Activated CD8-positive, alpha-beta memory T cell treated with anti-CD3 and anti-CD28 coated beads for 4 hours (primary cell): ENCODE measurements at places on chromosomes 5 and 9.

DNA sequence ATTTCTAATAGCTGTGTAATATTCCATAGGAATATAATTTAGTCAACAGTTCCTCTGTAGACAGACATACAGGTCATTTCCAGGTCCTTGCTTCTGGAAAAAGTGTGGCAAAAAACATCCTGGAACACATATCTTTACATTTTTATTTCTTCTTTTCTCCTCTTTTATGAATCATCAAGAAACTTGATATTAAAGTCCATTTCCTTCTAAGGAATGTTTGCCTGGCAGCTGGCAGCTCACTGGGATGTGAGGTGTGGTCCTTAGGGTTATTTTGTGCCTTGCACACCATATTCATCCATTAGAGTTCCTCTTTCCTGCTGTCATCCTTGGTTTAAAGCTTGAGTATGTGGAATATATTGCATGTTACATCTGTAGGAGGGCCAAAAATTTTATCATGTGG lies 122.0 kb downstream of the GALNT10 start:
- DNase-seq: no peak

DNA sequence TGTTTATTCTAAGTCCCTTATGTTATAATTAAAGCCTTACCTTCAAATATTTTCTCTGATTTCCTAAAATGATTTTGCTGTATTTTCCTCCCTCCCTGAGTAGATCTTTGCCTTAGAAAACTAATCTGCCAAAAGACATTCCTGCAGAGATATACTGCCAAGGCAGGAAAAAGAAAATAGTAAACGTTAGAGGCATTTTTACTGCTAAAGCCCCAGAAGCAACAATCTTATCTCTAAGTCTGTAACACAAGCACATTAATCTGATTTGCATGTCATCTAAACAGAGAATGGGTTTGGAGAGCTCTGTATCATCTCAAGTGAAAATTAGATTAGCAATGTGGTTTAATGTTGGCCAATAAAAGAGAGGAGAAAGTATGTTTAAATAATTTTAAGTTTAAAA lies 847.7 kb downstream of the MAT2B start:
- DNase-seq: no peak

- DNase-seq: no peak
Measured at GRCh38 chr5:18403941-18404438, 769.7 kb downstream of the TAF11L14 start.

GRCh38 chr9:135622415-135623020 lies 16.8 kb downstream of the GLT6D1 start:
- no peak for DNase-seq

DNA sequence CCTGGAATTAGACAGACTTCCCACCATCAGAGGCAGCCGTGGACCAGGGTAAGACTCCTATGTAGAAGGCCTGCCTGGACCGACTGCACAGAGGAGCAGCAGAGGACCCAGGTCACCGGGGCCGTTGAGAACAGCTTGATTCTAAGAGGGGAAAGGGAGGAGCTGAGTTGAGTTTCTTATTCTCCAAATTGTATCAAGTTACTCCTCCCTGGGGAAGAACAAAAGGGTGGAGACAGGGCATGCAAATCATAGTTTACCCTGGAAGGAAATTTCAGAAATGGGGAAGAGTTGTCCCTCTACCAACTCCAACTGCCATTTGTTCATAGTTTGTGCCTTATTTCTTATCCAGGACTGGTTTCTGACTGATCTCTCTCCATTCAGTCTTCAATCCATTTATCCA lies 20.9 kb upstream of the SLC31A2 start:
- DNase-seq: no peak

GRCh38 chr5:10401498-10401897 lies 40.2 kb upstream of the ROPN1L start:
- no peak for DNase-seq

DNA sequence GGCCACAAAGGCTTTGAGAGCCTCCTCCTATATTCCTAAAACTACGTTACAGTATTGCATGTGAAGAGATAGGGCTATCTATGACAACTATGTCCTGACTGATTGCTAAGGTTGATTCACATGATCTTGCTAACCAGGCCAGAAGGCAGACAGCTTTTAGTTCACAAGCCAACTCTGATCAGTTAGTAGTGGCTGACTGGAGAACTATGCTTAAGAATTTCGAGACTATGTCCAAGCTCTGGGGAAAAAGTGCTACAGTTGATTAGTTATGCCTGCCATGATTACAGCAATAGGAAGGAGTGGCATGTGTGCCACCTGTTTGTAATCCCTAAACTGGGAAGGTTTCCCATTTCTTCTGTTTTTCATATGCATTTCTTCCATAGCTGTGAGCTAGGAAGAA lies 223.4 kb downstream of the DOCK8 start:
- no peak for DNase-seq

- DNase-seq: no peak
Measured at GRCh38 chr9:19155106-19155935, 28.0 kb upstream of the PLIN2 start.

- DNase-seq: no peak
Measured at GRCh38 chr5:74067748-74068541, 441.9 kb downstream of the ARHGEF28 start.

- DNase-seq: no peak
Measured at GRCh38 chr9:125919565-125919964, 172.4 kb downstream of the PBX3 start.

- DNase-seq: no peak
Measured at GRCh38 chr9:10007356-10007755, 605.4 kb downstream of the PTPRD start.

DNA sequence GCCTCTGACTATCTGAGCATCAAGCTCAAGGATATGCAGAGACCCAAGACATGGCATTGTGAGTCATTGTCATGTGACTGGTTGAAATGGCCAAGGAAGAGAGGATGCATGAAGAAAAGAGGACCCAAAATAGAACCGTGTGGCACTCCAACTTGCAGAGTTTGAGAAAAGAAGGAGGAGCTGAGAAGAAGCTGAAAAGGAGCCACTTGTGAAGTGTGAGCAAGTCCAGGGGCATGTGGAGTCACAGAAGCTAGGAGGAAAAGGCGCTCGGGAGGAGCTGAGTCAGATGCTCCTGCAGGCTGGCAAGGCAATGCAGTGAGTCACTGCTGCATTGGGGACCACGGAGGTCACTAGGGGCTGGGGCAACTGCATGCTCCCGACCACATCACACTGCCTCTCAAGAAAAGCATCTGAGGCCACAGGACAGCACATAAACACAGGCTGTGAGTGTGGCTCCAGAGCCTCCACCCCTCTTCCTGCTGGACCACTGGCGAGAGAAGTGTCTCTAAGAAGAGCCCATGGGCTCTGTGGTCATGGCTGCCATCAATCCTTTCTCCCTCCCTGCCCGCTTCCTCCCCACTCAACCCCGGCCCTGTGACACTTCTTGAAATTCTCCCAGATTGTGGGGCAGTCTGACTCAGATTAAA lies 197.6 kb downstream of the DRD1 start:
- no peak for DNase-seq

DNA sequence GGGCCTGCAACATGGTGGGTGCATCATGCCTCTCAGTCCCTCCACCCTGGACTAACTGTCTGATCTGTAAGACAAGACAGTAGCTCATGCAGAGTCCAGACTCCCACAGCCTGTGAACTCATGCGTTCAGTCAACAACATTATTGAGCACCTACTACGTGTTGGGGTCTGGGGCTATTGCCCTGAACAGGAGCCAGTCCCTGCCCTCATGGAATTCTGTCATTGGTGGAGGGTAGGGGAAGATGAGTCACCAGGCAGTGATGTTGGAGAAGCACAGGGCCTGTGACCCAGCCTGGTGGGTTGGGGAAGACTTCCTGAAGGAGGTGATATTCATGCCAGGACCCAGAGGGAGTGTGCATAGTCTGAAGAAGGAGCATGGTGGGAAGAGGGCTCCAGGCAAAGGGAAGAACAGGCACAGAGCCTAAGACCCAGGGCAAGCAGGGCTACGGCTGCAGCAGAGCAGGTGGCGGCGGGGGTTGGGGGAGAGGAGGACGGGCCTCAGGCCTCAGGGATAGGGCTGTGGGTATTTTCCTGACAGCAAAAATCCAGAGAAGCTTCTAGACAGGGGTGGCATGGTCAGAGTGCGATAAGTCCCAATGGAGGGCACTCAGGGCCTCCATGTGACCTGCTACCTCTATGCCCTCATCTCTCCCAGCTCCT lies 26.7 kb upstream of the PSD2 start:
- DNase-seq: no peak

GRCh38 chr5:82111191-82111590 lies 139.4 kb downstream of the ATG10 start:
- DNase-seq: no peak

GRCh38 chr5:22044229-22044628 lies 808.9 kb downstream of the CDH12 start:
- DNase-seq: no peak

DNA sequence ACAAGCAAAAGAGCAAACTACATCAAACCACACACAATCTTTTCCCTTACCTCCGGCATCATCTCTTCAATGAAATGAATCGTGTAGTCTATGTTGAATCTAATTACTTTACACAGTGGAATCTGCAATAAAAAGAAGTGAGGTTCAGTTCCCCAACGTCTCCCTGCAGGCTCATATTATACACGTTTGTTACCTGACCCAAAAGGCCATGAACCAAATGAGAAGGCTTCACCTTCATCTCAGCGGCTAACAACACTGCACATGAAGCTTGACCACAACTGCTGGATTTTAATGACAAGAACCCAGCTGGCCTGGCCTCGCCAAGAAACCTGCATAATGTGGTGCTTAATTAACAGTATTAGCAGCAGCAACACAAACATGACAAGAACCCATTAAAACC lies 45.5 kb downstream of the DROSHA start:
- no peak for DNase-seq

DNA sequence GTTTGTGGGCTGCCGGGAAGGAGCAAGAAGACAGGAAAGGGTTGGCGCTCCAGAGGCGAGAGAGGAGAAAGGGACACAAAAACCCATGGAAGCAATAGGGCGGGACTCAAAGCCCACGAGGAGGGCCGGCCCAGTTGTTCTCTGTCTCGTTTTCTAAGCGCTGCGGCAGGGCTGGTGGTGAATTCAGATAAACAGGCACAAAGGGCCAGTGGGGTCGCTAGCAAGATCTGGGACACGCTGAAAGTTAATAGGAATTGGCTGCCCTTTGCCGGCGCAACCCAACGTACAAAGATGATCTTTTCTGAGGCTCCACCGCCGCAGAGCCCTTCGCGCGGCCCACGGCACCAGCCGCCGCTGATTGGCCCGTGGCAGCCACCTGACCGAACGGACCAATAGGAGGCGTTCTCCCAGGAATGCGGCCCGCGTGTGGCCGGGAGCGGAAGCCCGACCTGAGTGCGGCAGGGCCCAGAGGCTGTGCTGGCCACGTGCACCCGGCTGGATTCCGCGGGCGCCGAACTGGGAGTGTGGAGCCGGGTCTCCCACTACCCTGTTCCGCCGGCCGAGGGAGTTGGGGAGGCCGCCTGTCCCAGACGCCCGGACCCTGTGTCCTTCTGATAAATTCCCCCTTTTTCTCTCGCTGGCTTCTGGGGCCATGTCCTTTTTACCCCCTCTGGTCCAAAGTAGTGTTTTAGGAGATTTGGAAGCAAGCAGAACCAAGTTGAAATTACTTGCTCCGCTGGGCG lies 16.8 kb upstream of the NSD1 start:
- peak; percentile 66 for DNase-seq

DNA sequence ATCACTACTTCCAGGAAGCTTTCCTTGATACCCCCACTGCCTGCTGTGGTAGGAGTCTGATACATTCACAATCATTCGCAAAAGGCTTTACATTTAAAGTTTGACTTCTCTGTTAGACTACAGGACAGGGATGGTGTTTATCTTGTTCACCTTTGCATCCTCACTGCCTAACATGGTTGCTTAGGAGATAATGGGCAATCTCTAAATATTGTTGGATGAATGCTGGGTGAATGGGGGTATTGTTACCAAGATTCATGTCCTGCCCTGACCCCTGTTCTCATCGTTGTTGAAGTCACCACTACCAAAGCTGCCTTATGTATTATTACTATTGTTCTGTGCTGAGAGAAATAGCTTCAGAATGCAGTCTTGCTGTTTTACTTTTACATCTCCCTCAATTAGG lies 7.7 kb upstream of the TMEFF1 start:
- no peak for DNase-seq

- DNase-seq: no peak
Measured at GRCh38 chr9:134950386-134951210, 32.9 kb upstream of the FCN1 start.

DNA sequence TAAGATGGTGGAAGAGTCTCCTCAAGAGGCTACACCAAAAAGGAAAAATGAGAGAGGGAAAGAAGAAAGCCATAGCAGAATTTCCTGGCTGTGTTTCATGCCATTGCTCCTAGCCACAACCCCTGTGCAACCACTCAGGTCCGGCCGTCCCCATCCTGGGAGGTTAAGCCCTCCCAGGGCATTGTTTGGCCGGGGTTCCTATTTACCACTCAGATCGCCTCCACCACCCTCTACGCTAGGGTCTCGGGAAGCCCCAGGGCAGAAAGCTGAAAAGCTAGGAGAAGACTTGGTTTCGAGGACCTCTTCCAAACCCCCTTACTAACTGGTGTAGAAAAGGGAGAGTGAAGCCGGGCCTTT lies 715 bp downstream of the RC3H2 start:
- DNase-seq: no peak

DNA sequence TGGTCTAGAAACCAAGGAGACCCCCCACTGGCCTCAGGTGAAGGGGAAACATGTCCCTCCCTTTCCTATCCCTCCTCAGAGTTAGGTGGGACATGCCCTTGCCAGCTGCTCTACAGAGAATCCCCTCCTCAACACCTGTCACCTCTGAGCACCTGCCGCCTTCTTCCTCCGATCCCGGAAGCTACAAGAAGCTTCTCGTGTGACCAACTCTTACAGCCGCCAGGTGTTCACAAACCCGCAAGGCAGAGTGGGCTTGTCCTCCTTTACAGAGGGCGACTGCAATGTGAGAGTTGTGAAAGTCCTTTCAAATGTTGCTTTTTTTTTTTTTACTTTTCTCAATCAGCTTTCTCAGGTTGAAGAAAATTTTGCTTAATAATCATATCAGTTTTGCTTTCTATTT lies 3.7 kb upstream of the ICE1 start:
- no peak for DNase-seq

- DNase-seq: no peak
Measured at GRCh38 chr5:40332970-40333369, 346.7 kb upstream of the PTGER4 start.

DNA sequence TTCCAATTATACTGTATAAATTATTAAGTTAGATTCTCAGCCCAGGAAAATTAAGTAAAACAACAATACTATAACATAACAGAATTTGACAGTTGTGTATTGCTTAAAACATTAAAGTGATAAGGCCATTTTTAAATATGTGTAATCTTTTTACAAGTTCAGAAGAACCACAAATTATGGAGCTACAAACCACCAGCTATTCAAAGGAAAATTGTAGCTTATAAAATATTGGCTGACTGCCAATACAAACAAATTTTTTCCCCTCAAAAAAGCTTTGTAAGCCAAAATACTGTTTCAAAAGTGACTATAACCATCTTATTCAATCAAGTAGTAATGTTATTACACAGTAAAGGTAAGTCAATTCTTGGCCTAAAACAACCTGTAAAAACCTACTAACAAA lies 21.9 kb downstream of the STRBP start:
- no peak for DNase-seq
